ENCODE measurements at places on chromosomes 12 and 14.
A peak's percentile ranks its signal among the peaks of the same experiment; 100 is the strongest.

DNA sequence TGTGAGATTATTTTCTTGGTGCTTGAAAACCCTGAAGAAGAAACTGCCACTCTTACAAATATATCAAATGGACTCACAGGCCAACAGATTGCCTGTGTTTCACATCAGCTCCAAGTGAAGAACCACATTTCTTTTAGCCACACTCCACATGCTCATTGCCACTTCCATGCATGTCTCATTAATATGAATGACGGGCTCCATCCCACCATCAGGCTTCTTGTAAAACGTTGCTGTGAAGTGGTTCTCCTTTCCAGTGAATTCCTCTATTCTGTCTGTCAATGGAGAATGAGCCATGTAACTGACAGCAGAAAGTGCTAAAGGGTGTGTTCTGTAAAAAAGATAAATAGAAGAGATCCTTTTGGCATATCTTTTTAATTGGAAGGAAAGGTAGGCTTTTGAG is 188.2 kb upstream of the RMST start:
- no peak for DNase-seq

- no peak for DNase-seq
Observed at GRCh38 chr14:52481864-52482263, 70.4 kb downstream of the TXNDC16 start.

DNA sequence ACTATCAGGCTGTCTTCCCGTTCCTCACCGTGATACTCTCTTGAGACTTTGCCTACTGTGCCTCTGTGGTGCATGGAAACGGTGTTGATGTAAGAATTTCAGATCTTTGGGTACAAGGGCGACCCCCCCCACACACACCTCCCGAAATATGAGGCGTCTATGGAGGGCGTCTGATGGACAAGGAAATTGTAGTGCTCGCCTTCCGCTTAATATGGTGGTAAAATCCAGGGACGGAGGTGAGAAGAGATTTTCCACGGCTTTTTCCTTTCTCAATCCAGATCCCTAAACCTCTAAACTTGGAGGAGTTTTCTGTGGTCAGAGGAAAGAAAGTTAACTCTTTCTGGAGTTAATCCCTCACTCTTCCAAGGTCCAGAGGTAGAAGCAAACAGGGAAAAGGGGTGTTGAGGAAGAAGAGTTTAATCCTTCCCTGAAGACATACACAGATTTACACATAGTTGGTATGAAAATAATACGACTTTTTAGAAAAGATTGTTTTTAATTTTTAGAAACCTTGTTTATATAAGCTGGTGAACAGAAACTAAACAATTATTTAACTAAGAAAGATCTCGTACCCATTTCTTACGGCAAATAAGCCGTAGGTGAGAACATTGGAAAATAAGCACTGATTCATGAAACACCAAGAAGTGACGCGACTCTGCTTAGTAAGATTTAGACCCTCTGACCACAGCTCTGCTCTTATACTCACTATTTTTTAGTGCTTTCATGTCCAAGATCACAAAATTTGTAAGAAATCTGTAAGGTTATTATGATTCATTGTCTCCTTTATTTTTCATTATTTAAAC is 23.1 kb upstream of the RNASE12 start:
- no peak for DNase-seq

DNA sequence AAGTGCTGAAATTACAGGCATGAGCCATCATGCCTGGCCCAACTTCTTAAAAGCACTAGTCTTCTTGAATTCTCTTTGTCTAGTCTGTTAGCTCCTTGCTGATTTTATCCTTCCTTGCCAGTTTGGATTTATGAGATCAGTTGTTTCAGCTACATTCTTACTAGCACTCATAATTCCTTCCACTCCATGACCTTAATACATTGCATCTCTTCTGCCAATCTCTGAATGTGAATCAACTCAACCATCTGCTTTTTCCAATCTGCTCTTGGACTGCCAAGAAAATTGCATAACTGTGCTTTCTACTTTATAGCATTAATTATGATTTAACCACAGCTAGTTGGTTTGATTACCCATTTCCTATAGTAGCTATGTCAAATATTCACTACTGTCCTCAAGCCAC is 14.9 kb upstream of the HEATR5A start:
- DNase-seq, result no peak

DNA sequence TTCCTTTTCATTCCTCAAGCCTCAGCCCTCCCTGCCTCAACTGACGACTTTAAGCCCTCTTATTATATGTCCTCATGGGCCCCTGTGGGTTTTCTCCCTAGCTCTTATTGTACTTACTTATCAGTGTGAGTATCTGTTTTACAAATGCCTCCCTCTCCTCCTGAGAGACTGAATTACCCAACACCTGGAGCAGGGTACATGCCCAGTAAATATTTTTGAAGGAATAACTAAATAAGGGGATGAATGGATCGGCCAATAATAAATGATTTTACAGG is 95.8 kb upstream of the SLC35F4 start:
- DNase-seq, result no peak

DNA sequence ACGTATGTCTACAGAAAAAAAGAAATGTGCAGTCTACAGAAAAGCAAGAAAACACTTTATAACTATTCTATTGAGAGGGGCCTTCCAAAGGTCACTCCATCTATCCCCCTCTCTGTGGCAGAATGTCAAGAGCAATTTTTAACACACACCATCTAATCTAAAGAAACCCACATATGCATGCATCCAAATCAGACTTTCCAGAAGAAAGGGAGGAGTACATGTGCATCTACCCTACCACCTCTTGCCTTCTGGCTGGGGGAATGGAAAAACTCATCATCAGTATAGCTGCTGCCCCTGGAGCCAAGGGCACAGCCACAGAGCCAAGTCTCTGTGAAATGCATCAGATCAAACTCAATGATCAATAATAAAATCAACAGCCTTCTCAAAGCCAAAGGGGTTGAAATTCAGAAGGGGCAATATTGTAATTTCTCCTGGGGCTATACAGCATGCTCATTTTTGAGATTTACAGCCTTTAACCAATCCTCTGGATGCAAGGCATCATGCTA is 63.9 kb downstream of the ANO2 start:
- DNase-seq, result no peak

- DNase-seq, result no peak
Observed at GRCh38 chr14:101499080-101499479, 62.2 kb upstream of the DIO3 start.

- DNase-seq, result no peak
Observed at GRCh38 chr12:62713723-62714122, 221.2 kb downstream of the PPM1H start.

DNA sequence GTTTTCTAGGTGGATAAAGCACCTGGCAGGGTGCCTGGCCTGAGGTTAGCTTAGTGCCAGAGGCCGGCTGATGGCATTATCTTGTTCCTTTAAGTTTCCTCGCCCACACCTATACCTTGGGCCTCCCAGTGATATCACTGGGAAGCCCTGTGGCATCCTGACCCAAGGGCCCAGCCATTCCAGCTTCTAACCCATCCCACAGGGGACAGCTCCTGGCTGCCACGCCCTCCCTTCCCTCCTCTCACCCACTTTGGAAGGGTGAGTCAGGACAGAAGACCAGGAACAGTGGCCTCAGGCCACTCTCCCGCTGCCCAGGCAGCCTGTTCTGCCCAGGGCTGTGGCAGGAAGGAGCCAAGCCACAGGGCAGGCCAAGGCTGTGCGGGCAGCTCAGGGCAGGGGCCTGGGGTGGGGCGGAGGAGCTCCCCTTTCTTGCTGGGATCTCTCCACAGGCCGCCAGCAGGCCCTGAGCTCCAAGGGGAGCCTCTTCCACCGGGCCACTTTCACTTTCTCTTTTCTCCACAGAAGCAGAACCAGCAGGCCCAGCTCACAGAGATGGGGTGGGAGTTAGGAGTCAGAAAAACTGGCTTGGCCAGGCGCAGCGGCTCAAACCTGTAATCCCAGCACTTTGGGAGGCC is 75.1 kb downstream of the IRF2BPL start:
- DNase-seq, result peak; percentile 89

DNA sequence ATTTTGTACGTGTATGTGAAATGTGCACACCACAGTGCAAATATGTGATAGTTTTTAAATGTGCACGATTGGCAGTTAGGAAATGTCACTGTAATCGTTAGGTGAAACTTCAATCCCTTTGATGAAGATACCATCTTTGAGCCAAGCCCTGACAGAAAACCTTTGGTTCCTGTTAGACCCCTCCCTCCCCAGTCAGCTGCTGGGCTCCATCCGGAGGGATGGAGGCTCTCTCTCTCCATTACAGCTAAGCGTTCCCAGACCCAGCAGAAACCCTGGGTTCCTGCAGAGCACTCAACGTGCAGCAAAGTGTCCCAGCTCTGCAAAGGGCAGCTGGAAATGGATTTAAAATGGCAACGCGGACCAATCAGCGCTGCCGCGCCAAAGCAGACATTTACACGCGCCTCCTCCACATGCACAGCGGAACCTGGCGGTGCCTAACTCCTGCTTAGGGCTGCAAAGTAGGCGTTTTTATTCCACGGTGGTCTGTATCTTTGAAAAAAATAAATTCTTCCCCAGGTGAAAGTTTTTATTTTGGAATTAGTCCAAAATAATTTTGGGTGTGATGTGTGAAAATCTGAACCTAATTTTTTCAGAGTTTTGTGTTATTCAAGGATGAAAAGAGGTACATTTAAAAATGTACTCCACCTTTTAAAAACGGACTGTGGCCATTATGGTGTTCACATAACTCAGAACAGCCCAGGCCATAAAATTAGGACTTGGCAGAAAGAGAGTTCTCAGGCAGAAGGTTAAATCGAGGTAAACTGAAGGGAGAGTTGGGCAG is 1.4 kb upstream of the HMGA2 start:
- DNase-seq, result peak; percentile 38

GRCh38 chr12:29768372-29768771 is 15.4 kb downstream of the TMTC1 start:
- no peak for DNase-seq

DNA sequence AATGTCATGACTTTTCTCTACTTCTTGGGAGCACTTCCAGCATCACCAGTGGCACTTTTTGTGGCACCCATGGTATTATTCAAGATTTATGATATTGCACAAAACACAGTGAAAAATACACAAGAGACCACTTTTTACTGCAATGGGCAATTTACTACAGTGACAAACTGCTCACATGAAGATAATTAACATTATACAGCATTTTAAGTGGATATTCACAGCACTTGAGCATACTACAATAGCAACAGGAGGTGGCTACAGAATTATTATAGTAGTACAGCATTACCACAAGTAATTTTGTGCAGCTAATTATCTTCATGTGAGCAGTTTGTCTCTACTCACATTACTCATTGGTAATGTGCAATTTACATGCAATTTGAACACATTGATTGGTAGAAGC is 18.3 kb downstream of the IL26 start:
- DNase-seq, result no peak

DNA sequence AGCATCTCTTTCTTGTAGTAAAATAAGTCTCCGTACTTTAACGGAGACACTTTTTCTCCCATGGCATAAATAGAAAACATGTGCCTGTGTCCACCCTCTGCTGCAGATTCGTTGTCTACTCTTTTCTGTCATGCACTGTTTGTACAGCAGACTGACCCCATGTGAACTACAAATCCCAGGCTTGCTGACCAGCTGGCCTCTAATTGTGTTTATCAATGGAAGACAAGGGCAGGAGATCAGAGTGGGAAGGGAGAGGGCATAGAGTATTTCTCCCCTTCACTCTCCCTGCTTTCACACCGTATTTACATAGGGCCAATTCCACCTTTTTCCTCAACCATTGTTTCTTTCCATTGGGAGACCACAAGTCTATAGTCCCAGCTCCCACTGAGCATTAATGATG is 31.0 kb upstream of the TMTC2 start:
- no peak for DNase-seq

DNA sequence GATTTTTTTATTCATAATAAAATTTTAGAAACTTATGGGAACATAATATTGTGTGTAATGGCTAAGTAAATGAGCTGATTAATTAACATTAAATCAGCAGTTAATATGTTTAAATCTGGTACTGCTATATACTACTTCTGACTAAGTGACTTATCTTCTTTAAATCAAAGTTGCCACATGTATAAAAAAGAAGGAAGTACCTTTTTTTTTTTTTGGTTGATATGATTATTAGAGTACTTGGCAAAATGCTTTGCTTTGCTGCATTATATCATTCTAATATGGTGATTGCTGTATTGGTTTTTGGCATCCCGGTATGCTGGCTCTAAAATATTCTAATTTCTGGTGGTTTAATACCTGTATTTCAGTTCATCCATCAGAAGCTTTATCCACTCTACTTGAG is 319.1 kb upstream of the RGS6 start:
- DNase-seq, result peak; percentile 25

DNA sequence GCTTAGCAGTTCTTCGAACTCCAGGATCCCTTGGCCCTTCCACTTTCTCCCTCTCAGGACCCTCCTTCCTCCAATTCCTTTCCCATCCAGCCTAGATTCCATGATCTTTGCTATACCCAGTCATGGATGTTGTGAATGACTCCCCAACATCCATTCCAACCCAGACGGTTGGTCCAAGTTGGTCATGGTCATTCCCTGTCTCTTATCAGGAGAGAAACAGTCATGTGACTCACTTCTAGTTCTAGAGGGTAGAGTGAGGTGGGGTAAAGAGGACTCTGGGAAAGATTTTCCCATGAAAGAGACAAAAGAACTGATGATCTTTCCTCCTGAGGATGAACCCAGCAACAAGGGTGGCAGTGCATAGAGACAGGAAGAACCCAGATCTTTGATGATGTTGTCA is 9.2 kb upstream of the P2RX7 start:
- DNase-seq, result no peak

GRCh38 chr12:26135010-26135420 is 10.2 kb upstream of the BHLHE41 start:
- DNase-seq, result no peak

- no peak for DNase-seq
Observed at GRCh38 chr14:51277753-51278415, 37.8 kb downstream of the TMX1 start.

DNA sequence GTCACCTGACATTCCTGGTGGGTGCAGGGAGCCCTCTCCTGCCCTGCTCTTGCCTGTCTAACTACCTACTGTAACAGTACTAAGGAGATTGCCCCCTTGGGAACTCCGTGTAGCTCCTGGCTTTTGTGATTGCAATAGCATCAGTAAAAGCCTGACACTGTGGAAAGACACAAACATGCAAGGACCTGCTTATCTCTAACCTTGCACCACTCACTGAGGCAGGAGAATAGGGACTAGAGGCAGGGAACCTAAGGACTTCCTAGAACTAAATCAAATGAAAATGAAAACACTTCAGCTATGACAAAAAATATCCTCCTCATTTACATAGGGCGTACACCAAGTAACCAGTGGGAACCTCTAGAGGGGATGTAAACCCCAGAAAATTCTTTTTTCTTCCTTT is 28.5 kb downstream of the TUBA1A start:
- DNase-seq, result no peak

DNA sequence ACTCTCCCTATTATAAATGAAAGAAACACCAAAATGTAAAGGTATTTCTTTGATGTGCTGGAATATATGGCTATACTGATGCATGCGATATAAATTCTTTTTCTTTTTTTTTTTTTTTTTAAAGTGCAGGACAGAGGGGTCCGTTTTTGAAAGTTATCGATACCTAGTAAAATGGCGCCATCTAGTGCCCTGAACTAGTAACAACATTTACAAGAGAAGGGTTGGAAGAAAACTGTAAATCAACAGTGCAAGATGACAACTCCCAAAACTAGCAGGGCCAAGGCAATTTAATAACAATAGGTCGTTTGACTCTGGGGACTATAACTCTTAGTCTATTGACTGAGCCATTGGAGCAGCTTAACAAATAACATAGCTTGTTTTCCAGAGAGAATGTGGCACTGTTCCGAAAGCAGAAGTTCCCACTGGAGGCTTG is 137.7 kb downstream of the SPTSSA start:
- DNase-seq, result peak; percentile 66

GRCh38 chr12:11457996-11458645 is 62.8 kb upstream of the PRB2 start:
- no peak for DNase-seq

GRCh38 chr12:44476683-44477082 is 399.4 kb downstream of the NELL2 start:
- no peak for DNase-seq

- DNase-seq, result peak; percentile 43
Observed at GRCh38 chr12:26867080-26867479, 34.1 kb upstream of the ITPR2 start.

Data from suppressor macrophage treated with lipopolysaccharide for 1 hour (primary cell).